Activated CD8-positive, alpha-beta memory T cell treated with anti-CD3 and anti-CD28 coated beads for 24 hours (primary cell): ENCODE measurements at places on chromosomes 5 and 9.

- DNase-seq: peak; percentile 59
These were observed at the start of gene GGTA1 for GRCh38 chr9:121499427-121500164. Gene GGTA1 (minus strand): TSS chr9:121499844. CDS start chr9:121467922, 31,922 bp downstream.

DNA sequence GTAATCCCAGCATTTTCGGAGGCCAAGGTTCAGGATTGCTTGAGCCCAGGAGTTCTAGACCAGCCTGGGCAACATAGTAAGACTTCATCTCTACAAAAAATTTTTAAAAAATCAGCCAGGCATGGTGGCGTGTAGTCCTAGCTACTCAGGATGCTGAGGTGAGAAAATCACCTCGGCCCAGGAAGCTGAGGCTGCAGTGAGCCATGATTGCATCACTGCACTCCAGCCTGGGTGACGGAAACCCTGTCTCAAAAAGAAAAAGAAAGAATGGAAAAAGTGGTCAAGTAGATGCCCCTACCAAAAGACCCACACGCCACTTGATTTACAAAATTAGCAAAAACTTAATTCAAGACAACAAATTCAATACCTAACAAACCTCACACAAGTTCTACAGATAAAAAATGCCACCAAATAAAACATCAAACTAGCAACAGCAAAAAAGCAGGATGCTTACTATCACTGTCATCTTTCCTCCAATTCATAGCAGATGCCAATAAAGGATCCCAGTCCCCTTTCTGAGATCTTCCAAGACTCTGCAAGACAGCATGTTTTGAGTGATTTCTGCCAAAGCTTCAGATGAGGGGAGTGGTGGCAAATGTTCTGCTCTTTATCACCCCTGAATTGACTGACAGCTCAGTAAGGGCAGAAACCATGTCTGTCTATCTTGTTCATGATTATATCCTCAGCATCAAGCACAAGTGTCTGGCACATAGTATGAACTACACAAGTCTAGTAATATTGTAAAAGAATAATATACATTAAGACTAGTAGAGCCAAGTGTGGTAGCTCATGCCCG is 34.2 kb upstream of the TESK1 start:
- no peak for DNase-seq

GRCh38 chr5:6745706-6746222 is 32.5 kb downstream of the TENT4A start:
- no peak for DNase-seq

DNA sequence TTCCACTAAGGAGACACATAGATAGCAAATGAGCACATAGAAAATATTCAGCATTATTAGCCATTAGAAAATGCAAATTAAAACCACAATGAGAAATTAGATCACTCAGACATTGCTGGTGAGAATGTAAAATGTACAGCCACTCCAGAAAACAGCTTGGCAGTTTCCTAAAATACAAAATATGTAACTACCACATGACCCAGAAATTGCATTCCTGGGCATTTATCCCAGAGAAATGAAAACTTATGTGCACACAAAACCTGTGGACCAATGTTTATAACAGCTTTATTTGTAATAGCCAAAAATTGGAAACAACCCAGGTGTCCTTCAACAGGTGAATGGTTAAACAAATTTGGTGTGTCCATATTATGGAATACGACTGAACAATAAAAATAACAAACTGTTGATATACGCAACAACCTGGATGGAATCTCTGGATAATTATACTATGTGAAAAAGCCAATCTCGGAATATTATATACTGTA is 34.8 kb upstream of the SHC3 start:
- DNase-seq: no peak

DNA sequence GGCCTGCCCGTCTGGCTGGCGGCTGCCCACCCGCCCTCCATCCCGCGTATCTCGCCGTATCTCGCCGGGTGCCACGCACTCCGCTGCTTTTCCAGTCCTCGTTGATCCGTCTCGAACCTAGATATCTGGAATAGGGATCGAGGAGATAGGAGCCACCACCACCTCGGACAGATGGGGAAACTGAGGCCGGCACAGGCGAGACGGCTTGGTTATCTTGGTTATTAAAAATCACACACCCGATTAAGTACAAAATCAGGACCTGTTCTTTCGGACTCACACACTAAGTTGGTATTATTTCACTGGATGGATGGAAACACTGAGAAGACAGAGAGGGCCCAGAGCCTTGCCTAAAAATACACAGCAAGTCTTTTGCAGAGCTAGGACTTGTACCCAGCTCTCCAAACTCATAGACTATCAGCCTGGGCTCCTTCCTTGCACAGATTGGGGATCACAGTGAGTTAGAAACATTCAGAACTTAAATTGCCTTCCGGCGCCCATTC is 678 bp downstream of the SLC26A2 start:
- DNase-seq: no peak

GRCh38 chr5:157917491-157917890 is 58.5 kb upstream of the CLINT1 start:
- DNase-seq: no peak

DNA sequence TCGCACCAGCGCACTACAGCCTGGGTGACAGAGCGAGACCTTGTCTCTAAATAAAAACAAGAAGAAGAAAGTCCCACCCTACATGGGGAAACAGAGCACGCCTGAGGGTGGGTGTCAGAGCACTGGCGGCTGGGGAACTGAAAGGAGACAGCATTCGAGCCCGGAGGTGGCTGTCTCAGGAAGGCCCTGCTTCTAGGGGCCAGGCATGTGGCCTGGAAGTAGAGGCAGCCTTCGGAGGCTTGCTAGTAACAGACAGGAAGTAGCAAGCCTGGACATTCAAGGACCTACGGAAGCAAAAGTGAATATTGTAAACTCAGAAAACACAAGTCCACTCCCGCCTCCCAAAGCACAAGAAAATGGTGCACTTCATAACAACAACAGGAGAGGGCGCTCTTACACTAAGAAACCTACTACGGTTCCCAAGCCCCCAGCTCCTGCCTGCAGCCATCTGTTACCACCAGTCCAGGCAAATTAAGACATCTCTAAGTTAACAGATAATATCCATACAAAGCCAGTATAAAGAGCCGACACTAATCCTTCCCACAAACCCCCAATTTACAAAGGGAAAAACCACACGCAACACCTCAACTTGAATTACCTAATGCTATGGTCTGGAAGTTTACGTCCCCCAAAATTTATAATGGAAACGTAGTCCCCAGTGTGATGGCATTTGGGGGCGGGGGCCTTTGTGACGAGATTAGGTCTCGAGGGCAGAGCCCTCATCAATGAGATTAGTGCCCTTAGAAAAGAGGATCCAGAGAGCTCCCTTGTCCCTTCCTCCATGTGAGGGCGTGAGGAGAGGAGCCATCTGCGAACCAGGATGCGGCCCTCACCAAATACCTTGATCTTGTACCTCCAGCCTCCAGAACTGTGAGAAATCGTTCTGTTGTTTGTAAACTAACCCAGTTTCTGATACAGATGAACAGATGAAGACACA is 7.7 kb downstream of the RASGEF1C start:
- DNase-seq: no peak
